Activated naive CD4-positive, alpha-beta T cell treated with anti-CD3 and anti-CD28 coated beads for 36 hours (primary cell): ENCODE measurements at places on chromosomes 7 and 10. TPM values are rescaled to one million over a fixed set of nuclear protein-coding genes. Genes with fewer than 3 reads are reported as not detected.

DNA sequence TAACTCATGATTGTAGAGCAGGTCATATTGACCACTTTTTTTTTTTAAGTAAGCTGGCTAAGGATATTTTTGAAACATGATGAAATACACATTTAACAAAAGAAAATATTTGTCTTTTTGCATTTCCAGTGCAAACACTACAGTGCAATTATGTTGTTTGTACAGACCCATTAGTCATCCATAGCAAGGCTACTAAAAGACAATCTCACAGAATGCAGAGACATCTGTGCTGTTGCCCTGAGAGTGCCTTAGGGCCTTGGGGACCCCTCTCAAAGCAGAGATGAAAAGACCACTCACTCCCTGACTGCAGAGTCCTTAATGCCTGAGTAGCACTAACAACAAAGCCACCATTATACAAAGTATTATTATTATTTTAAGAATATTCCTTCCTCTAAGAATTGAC is 104.5 kb downstream of the NRCAM start:
- H3K4me3 ChIP-seq, result no peak overlapping the region
- DNase-seq, result no peak
- H3K4me1 ChIP-seq, result no peaks in the 10 kb centered on the region

DNA sequence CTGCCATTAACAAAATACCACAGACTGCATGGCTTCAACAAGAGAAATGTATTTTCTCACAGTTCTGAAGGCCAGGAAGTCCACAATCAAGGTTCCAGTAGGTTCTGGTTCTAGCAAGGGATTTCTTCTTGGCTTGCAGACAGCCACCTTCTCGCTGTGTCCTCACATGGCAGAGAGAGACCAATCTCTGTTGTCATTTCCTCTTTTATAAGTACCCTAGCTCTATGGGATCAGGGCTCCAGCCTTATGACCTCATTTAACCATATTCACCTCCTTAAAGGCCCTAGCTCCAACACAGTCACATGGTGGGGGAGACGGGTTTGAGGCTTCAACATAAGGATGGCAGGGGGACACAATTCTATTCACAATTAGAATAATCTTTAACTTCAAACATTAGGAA is 23.6 kb downstream of the ABI1 start:
- no peak for DNase-seq
- peaks cover 54% of the 10 kb centered on the region for H3K4me1 ChIP-seq
- H3K27ac ChIP-seq, result no peak overlapping the region
- H3K4me3 ChIP-seq, result no peak overlapping the region

Gene UPK3B
- 0.52 TPM for total RNA-seq

DNA sequence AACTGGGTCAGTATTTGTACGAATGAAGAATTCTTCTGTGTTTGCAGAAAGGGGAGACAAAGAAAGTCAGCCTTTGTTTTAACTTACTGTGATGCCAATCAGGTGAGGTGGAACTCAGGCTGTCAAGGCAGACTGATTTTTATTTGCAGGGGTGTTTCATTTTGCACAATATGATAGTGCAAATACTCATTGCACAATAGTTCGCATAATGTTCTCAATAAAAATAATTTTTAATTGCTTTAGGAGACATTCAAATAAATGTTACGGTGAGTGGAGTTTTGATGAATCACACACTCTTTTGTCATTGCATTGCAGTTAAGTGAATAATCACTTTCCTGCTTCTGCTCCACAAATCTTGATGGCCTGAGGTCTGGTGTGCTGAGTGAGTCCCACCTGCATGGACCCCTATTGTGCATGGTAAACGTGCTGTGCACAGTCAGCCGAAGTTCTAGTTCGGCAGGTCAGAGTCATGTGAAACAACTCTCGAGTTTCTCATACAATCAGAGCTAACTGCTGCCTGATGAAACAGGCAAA is 141.3 kb upstream of the FZD8 start:
- no peak overlapping the region for H3K27ac ChIP-seq
- H3K4me1 ChIP-seq, result no peaks in the 10 kb centered on the region
- H3K36me3 ChIP-seq, result no peaks in the 10 kb centered on the region
- no peak for DNase-seq
- no peak overlapping the region for H3K4me3 ChIP-seq

DNA sequence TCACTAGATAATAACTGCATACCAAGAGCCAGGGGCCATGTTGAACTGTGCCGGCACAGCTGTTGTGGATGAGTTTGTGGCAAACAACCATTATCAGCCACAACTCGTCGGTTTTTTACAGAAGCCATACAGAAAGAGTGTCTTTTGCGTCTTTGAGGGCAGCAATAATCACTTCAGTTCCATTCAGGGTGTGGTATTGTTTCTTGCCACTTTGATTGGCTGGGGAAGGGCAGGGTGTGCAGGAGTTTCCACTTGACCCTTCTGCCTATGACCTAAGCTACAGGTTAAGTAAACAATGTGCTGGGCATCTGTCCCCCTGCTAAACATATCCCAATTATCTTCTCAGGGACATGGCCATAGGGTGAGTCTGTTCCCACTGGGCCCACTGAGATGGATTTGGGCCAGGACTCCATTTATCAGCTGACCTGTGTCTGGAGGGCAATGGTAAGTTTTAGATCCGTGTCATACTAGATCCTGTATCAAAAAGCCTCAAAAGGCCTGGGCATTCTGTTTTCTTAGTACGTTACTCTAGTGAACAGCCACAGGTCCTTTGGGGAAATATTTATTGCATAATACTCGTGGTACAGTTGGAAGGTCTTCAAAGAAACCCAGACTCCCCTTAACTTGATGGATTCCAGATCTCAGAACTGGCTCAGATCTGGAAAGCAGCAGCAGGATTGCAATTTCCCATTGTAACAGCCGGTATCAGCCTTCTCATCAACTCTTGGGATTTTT is 15.9 kb downstream of the ZNF3 start:
- H3K4me3 ChIP-seq, result no peak overlapping the region
- H3K4me1 ChIP-seq, result no peaks in the 10 kb centered on the region
- H3K27ac ChIP-seq, result no peak overlapping the region
- DNase-seq, result no peak
- no peaks in the 10 kb centered on the region for H3K27me3 ChIP-seq

GRCh38 chr10:36053271-36053670 is 411.2 kb upstream of the FZD8 start:
- H3K27ac ChIP-seq, result no peak overlapping the region
- H3K4me3 ChIP-seq, result no peak overlapping the region

- H3K36me3 ChIP-seq, result no peaks in the 10 kb centered on the region
- no peaks in the 10 kb centered on the region for H3K4me1 ChIP-seq
- DNase-seq, result no peak
- H3K27ac ChIP-seq, result no peak overlapping the region
- H3K4me3 ChIP-seq, result no peak overlapping the region
- no peaks in the 10 kb centered on the region for H3K27me3 ChIP-seq
Measured at GRCh38 chr7:30866939-30867338, 44.7 kb upstream of the AQP1 start.

Gene TNS3
- 0.12 TPM for total RNA-seq
